ENCODE measurements at places on chromosomes 6 and 20.
A peak's percentile ranks its signal among the peaks of the same experiment; 100 is the strongest.

DNA sequence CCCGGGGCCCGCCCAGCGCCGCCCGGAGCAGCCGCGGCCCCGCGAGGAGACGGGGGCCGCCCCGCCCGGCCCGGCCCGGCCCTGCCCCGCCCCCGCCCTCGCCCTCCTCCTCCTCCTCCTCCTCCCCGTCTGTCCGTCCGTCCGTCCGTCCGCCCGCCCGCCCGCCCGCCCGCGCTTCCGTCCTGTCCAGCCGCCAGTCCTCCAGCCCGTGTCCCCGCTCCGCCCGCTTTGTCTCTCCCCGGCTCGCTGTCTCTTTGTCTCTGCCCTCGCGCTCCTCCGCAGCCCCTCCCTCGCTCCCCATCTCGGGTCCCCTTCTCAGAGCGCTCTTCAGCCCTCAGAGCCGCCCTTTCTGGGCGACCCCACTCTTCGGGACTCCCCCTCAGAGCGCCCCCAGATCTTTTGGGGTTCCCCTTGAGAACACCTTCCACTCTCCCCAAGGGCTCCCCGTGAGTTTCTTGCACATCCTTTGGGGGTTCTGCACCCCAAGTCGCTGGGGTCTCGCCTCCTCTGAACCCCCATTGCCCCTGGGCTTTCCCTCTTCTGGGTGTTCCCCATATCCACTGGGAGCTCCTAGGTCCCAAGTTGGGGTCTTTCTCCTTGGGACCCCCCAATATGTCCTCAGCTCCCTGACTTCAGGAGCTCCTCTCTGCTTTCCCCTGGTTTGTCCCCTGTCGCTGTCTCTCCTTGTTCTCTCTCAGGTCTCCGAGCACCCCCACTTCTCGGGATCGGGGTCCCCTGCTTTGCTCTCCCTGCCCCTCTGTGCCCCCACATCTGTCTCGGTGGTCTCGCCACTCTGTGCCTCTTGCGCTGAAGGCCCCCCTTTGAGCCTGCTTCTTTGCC lies 79.5 kb upstream of the MYL9 start:
- DNase-seq = no peak

GRCh38 chr6:17365961-17366360 lies 27.4 kb upstream of the CAP2 start:
- DNase-seq = no peak

- no peak for DNase-seq
These were observed 57.7 kb upstream of the PBOV1 start for GRCh38 chr6:138275976-138276375.

DNA sequence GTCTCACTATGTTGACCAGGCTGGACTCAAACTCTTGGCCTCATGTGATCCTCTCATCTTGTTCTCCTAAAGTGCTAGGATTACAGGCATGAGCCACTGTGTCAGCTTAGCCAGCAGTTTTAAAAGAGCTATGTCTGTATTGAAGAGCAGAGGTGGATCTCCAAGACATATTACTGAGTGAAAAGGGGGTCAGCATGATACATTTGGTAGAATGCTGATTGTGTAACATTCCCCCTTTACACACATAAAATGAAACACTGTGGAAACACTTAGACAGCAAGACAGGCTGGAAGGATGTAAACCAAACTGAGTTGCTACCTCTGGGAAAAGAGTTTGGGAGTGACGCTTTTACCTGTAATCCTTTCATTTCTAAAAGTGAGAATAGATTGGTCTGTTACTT lies 1.7 kb upstream of the RIPOR3 start:
- no peak for DNase-seq

GRCh38 chr20:45752746-45753145 lies 30.6 kb downstream of the SPINT4 start:
- DNase-seq = no peak

DNA sequence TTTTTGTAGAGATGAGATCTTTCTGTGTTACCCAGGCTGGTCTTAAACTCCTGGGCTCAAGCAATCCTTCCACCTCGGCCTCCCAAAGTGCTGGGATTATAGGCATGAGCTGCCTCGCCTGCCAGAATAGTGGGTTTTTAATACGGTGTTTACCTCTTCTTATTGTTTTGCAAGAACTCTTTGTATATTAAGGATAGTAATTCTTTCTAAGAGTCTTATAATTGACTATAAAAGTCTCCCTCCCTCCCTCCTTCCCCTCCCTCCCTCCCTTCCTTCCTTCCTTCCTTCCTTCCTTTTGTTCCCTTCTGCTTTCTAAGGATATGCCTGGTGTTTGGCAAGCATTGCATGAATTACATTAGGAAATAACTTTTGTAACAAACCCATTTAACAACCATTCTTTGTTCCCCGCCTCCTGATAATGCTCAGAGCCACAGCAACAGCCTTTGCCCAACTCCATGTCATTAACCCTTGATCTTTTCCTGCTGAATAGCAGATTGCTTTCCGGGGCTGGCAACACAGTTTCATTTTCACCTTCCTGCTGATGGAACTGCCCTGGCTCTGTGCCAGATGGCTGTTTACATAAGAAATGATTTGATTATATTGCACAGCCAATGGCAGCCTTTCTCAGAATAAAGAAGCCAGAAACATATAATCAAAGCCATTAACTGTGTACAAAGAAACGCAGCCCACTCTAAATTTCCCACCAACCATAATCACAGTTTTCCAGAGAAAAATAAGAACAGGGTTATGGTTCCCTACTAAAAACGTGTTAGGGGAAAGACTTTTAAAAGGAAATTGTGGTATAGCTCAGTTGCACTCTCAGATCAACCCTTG lies 143.7 kb upstream of the PTPN1 start:
- peak; percentile 96 for DNase-seq

DNA sequence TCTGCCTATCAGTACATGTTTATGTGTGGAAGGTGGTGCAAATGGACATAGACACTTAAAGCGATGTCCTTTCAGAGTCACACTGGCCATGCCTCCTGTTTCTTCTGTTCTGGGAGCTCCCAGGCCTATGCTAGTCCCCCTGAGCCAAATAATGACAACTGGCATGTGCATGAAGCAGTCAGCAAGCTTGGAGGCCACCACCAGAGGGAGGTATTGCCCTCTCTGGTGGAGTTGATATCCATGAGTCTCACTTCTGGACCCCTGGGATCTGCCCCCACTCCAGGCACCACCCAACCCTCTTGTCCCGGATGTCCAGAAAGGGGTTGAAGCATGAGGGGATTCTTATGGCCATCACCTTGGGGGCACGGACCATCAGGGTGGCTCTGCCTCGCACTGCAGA lies 172.2 kb downstream of the AIG1 start:
- DNase-seq = no peak

DNA sequence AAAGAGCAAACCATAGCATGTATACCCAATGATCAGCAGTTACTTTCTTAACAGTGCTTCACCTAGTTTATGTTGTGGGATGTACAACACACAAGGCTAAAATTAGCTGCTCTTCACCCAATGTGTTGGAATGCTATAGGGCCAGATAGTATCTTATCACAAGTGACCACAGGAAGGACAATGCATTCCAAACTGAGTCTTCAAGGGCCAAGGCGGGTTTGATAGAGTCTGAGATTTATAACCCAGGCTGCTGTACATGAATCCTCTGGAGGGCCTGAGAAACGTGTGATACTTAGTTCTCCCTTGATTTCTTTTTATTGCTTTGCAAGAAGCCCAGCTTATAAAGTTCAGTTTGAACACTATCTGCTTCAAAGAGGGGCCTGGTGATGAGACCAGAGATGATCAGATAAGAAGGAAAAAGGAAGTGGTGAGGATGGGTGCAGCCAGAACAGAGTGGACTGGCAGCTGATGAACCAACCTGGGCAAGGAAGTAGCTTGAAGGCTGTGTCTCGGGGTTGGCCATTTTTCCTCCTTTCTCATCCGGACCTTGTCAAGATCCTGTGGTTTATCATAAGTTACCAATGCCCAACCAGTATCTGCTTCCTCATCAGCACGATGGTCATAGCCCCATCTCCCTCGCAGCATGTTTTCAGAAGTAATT lies 62.2 kb upstream of the BMP2 start:
- no peak for DNase-seq

DNA sequence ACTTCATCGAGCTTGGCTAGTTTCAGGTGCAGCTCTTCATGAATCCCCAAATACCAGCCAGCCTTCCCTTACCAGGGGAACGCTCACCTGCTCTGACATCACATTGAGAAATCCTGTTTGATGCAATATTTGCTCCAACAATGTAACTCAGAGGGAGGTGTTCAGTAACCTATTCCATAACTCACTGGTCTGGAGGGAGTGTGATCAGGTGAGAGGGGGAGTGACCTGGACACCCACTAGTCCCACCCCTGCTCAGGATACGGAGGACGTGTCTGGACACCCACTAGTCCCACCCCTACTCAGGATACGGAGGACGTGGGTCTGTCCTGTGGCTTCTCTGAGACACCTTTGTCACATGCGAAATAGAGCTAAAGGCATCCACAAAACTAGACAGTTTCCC lies 70.3 kb downstream of the HUS1B start:
- DNase-seq = no peak

DNA sequence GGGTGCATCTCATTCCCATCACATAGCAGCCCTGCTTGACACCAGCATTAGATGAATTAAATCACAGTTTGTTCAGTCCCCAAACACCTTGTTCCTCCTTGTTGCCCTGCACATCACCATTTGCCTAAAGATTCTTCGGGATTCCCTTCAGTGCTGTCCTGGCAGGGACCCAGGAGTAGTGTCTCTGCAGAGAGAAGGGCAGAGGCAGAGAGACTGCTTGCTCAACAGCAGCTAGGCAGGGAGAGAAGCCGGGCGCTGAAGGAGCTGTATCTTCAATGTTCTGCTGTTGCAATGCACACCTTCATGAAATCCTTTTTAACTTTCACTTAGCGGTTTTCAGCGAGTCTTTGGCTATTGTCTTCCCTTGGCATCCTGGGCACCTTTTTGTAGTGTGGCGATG lies 362.9 kb downstream of the FARS2 start:
- DNase-seq = no peak

DNA sequence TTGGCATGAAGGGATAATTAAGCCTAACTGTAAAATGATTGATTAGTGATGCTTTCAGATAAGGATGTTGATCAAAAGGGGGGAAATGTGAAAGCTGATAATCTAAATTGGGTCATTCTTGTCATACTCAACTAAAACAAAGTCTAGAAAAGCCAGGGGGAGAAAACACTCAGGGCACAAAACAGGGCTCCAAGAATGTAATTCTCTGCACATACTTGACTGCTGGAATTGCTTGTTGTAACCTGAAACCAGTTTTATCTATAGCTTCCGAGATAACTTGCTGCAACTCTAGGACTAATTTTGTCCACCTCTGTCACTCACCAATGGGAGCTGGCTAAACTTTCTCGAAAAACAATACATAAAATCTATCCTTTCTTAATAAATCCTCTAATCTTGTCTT lies 310.3 kb downstream of the CLVS2 start:
- no peak for DNase-seq

GRCh38 chr6:159695984-159696383 lies 2.9 kb upstream of the SOD2 start:
- no peak for DNase-seq

- DNase-seq = peak; percentile 39
These were observed 28.0 kb upstream of the TULP4 start for GRCh38 chr6:158284007-158284875.

- DNase-seq = no peak
These were observed 60.6 kb downstream of the ANKS1A start for GRCh38 chr6:34949636-34950035.

- no peak for DNase-seq
These were observed 102.0 kb downstream of the ERMARD start for GRCh38 chr6:169853196-169854082.
